ENCODE measurements at places on chromosomes 16 and 17. TPM values are rescaled to one million over a fixed set of nuclear protein-coding genes. Genes with fewer than 3 reads are reported as not detected.

The ZP2 gene
- not detected for total RNA-seq

The SEPTIN1 gene
- 5.3 TPM for total RNA-seq

GRCh38 chr17:29614349-29615047 is 8.2 kb downstream of the CORO6 start:
- DNase-seq = no peak
- H3K4me1 ChIP-seq = peaks cover 58% of the 10 kb centered on the region
- H3K4me3 ChIP-seq = no peak overlapping the region
- peaks cover 22% of the 10 kb centered on the region for H3K27me3 ChIP-seq
- no peak overlapping the region for H3K27ac ChIP-seq
- no peaks in the 10 kb centered on the region for H3K36me3 ChIP-seq

- H3K4me1 ChIP-seq = peaks cover 61% of the 10 kb centered on the region
- no peak for DNase-seq
- H3K4me3 ChIP-seq = no peak overlapping the region
- H3K36me3 ChIP-seq = peaks cover 19% of the 10 kb centered on the region
These were observed 8.9 kb upstream of the GALK1 start for GRCh38 chr17:75773808-75774470.

DNA sequence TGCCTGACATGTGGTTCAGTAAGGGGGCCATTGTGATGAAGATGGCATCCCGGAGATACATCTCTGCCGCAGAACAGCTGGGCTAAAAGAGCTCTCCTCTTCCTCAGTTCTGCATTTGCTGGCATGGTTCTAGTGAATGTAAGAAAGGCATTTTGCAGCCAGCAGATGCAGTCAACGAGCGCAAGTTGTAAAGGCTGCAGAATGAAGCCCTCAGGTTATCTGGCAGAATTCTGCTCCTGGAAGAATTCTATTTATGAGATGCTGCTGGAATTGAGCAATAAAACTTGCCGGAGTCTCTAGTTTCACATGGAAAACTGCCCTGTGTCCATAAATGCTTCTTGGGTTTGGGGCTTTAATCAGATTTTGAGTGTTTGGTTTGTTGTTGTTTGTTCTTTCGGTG is 176.8 kb upstream of the HSBP1 start:
- no peak overlapping the region for H3K4me3 ChIP-seq
- H3K4me1 ChIP-seq = no peaks in the 10 kb centered on the region
- no peak overlapping the region for H3K27ac ChIP-seq
- no peaks in the 10 kb centered on the region for H3K36me3 ChIP-seq
- no peaks in the 10 kb centered on the region for H3K27me3 ChIP-seq

- DNase-seq = no peak
- H3K4me3 ChIP-seq = no peak overlapping the region
- H3K36me3 ChIP-seq = peaks cover 4% of the 10 kb centered on the region
These were observed 5.2 kb downstream of the SLFN11 start for GRCh38 chr17:35368081-35368830.

DNA sequence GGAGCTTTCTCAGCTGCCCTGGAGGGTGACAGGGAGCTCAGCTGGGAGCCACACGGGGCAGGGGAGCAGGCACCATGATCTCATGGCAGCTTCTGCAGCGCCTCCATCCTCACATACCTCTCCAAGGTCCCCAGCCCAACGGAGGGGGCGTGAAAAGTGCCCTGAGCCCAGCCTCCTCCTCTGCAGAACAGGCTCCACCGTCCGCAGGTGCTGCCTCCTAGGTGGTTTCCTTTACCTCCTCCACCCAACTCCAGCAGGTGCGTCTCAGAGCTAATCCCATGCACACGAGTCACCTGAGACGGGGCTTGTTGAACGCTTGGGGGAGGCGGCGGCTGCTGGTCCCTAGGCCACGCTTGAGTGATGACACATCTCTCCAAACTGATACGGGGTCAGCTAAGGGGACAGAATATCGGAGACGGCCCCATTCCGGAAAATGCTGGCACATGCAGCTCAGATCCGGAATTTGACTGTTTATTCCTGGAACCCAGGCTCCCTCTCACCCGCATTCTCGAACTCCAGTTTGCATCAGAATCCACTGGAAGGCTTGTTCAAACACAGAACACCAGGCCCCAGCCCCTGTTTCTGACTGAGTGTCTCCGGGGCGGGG is 387 bp upstream of the SLC38A8 start:
- H3K4me1 ChIP-seq = peaks cover 5% of the 10 kb centered on the region
- no peak overlapping the region for H3K4me3 ChIP-seq
- H3K27ac ChIP-seq = no peak overlapping the region
- peaks cover 56% of the 10 kb centered on the region for H3K27me3 ChIP-seq

DNA sequence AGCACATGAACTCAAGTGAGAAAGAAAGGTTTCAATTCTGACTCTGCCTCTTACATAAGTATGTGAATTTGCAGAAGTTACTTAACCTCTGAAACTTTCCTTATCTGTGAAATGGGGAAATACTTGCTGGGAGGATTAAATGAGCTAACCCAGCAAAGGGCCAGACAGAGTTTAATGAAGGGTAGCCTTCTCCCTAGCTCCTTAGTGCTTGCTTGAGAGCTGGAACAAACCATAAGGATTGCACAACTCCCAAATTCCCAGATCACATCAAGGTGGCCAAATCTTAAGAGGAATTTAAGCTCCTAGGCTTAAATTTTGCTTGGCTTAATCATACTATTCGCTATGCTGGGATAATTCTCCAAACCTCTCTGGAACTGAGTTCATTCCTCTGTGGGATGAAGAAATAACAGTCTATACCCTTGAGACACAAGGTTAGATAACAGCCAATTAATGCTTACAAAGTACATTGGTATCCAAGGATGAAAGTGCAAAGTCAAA is 11.8 kb upstream of the WSB1 start:
- no peaks in the 10 kb centered on the region for H3K27me3 ChIP-seq
- H3K36me3 ChIP-seq = no peaks in the 10 kb centered on the region
- no peak overlapping the region for H3K4me3 ChIP-seq
- DNase-seq = no peak
- H3K27ac ChIP-seq = peak overlapping the region; percentile 42

- H3K4me3 ChIP-seq = no peak overlapping the region
- DNase-seq = no peak
- H3K27me3 ChIP-seq = no peaks in the 10 kb centered on the region
- H3K27ac ChIP-seq = no peak overlapping the region
- H3K4me1 ChIP-seq = no peaks in the 10 kb centered on the region
These were observed 62.4 kb upstream of the PLCG2 start for GRCh38 chr16:81716478-81717225.

- DNase-seq = no peak
- peaks cover 14% of the 10 kb centered on the region for H3K4me1 ChIP-seq
- H3K4me3 ChIP-seq = no peak overlapping the region
- no peaks in the 10 kb centered on the region for H3K36me3 ChIP-seq
- peak overlapping the region; percentile 68 for H3K27ac ChIP-seq
These were observed 18.9 kb upstream of the SLC25A19 start for GRCh38 chr17:75307957-75308731.

DNA sequence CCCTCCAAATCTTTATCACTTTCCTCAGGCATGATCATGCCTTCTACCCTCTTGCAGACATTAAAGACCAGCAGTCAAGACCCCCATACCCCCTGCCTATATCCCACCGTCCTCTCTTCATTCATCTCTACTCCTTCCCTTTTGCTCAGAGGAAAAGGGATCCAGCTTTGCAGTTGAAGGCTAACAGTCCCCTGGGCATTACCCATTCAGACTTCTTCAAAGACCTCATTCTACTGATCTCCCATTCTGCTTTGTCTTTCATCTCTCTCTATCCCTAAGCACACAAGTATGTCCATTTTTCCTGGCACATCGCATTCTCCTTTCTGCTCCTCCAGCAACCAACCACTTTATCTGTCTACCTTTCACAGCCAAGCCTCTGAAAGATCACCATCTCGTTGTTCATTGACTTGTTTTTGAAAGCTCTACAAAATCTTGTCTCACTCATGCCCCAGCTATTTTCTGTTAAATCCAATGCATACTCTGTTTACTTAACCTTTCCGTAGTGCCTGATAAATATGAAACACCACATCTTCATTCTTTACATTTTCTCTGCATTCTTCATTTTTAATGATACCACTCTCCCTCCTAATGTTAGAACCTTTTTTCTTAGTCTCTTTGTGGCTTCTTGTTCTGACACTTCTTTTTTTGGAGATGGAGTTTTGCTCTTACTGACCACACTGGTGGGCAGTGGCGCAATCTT is 14.1 kb upstream of the LCMT1 start:
- DNase-seq = no peak
- no peak overlapping the region for H3K27ac ChIP-seq
- no peaks in the 10 kb centered on the region for H3K36me3 ChIP-seq
- no peaks in the 10 kb centered on the region for H3K4me1 ChIP-seq
- H3K27me3 ChIP-seq = no peaks in the 10 kb centered on the region

- H3K4me3 ChIP-seq = no peak overlapping the region
- peaks cover 35% of the 10 kb centered on the region for H3K36me3 ChIP-seq
- H3K27me3 ChIP-seq = no peaks in the 10 kb centered on the region
- peak; percentile 77 for DNase-seq
- no peak overlapping the region for H3K27ac ChIP-seq
These were observed 4.4 kb downstream of the GAA start for GRCh38 chr17:80105762-80106161.

DNA sequence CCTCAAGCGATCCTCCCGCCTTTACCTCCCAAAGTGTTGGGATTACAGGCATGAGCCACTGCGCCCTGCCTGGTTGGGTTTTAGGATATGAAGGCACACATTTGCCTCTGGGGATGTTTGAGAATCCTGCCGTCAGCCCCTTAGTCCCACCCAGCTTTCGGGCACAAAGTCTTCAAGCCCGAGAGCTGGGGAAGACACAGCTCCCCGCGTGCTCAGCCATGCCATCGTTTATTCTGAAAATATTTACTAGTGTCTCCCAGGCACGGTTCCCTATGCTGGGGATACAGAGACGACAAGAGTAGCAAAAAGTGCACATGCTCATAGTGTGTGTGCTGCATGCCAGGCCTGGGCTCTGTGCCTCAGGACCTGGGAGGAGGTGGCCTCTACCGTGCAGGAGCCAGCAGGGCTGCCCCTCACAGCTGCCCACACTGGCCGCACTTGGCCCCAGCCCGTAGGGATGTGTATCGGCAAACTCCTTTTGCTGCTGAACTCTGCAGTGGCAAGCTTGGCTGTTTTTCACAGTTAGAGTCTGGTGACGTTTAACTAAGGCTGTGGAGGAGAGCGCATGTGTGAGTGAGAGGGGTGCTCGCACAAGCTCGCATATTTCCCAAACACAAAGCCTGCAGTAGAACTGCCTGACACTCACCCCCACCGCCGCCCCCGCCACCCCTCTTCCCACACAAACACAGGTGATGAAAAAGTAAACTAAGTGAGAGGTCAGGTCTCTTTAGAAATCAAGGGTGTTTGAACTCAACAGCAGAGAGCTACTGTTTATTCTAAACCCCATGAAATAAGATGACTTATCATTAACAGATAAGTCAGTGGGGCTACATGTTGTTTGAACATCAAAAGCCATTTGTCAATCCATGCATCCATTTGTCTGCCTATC is 266.4 kb downstream of the MRTFB start:
- no peak overlapping the region for H3K27ac ChIP-seq
- peak; percentile 79 for DNase-seq
- no peaks in the 10 kb centered on the region for H3K27me3 ChIP-seq
- peaks cover 10% of the 10 kb centered on the region for H3K4me1 ChIP-seq

GRCh38 chr17:1474402-1475189 is 17.9 kb downstream of the MYO1C start:
- no peak overlapping the region for H3K4me3 ChIP-seq
- H3K4me1 ChIP-seq = peaks cover 8% of the 10 kb centered on the region
- peak overlapping the region; percentile 14 for H3K27ac ChIP-seq
- H3K27me3 ChIP-seq = no peaks in the 10 kb centered on the region

DNA sequence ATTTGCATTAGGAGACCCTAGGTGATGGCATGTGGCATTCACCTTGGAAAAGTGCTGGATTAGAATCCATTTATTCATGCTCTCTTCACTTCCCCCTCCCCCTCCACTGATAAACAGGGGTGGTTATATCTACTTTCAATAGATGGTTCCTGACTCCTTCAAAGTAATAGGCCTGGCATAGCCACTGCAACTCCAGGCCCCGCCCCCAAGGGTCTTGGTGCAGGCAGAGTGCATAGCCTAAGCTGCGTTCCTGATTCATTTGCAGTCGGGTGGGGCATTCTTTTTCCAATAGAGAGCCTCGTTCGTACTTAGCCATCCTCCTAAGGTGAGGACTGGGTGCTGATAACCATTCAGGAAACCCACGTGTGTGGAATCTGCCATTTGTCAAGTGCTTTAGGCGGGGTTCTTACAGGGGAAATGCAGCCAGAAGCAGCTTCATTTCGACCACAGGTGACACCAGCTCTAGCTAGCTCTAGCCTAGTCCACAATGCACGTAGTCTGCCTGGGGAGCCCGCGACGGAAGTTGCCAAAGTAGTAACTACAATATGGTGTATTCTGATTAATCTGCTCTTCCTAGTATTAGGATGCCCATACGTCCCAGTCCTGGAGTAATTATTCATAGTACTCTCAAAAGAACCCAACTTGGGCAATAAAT is 11.1 kb downstream of the UBE2O start:
- no peaks in the 10 kb centered on the region for H3K36me3 ChIP-seq
- peaks cover 23% of the 10 kb centered on the region for H3K4me1 ChIP-seq
- H3K27me3 ChIP-seq = no peaks in the 10 kb centered on the region

DNA sequence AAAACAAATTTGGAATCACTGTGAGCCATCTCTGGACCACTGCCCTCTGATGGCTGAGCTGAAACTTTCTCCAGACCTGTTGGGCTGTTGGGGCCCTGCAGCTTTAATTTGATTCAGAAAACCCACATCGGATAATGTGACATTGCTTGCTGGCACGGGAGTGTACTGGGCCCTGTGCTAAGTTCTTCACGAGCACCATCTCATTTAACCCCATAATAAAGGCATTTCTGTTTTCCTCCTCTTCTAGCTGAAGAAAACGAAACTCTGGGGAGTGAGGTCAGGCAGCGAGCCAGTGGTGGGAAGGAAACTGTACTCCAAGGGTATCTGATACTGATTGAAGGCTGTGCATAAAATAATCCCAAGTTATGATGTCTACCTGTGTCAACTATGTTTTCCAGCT is 34.5 kb upstream of the TNRC6A start:
- no peak overlapping the region for H3K27ac ChIP-seq
- H3K36me3 ChIP-seq = no peaks in the 10 kb centered on the region
- H3K27me3 ChIP-seq = no peaks in the 10 kb centered on the region
- no peak for DNase-seq
- no peak overlapping the region for H3K4me3 ChIP-seq

DNA sequence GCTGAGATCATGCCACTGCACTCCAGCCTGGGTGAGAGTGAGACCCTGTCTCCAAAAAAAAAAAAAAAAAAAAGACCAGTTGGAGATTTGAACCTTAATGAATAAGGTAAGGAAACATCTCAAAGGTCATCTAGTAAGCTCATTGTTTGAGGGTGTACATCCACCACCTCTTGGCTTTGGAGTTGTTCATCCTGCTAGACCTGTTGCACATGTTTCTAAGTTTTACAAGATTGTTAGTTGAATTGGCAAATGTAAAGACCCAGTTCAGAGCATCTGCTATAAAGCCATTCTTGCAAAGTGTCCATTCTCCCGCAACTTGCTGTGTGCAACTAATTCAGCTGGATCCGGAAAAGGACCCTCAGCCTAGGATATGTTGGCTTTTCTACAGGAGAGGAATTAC is 1.5 kb downstream of the PSMD7 start:
- peak; percentile 58 for DNase-seq
- H3K4me1 ChIP-seq = peaks cover 30% of the 10 kb centered on the region
- peaks cover 50% of the 10 kb centered on the region for H3K36me3 ChIP-seq
- H3K27me3 ChIP-seq = no peaks in the 10 kb centered on the region
- peak overlapping the region; percentile 95 for H3K27ac ChIP-seq
- H3K4me3 ChIP-seq = peak overlapping the region; percentile 91

The ARHGDIG gene
- 8.4 TPM for total RNA-seq
